Suprapubic skin (tissue), 4 donors: ENCODE measurements at places on chromosomes 11 and 22.

DNA sequence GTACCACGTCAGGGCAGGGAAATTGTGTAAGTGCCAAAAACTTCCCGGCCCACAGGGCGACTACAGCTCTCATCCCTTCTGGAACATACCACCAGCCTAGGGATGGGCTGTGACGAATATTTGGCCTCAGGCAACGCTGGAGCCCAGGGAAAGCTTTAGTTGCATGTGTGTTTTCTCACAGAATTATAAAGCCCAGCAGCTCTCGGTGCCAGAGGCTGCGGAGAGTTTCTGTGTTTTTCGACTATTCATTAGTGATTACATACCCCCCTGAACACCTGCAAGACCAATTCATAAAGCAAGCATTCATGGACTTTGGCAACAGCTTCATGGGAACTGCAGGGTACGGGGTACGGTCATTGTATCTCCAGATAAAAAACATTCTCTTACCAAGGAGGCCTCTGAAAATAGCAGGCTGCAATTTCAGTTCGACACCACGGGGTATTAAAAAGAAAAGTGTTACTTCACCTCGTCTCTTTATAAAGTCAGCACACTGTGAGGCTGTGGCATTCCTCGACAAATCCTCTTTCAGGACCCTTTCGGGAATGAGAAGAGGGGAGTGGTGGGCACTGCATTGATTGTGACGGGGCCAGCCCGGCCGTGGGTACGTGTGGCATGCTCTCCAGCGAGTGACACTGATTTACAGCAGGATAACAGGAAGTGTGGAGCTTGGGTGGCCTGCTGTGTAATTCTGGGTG is 243.6 kb upstream of the SORL1-AS1 start:
- no peak for DNase-seq

- DNase-seq: no peak
These were observed 50.9 kb downstream of the APIP start for GRCh38 chr11:34865261-34865660.

DNA sequence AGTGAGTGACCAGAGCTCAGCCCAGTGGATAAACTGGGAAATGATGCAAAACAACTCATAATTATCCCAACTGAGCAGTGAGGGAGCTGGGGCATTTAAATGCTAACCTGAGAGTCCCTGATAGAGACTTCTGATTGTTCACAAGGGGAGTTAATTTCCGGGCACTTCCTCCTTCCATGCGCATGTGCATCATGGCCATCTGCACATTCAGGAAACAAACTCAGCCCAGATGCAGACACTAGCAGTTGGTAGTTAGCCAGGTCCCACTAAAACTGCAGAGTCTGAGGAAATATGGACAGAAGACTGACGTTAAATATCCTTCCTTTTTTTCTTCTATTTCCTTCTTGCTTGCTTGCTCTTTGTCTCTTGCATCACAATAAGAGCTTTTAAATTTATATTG is 852.1 kb upstream of the LRRC4C start:
- no peak for DNase-seq

DNA sequence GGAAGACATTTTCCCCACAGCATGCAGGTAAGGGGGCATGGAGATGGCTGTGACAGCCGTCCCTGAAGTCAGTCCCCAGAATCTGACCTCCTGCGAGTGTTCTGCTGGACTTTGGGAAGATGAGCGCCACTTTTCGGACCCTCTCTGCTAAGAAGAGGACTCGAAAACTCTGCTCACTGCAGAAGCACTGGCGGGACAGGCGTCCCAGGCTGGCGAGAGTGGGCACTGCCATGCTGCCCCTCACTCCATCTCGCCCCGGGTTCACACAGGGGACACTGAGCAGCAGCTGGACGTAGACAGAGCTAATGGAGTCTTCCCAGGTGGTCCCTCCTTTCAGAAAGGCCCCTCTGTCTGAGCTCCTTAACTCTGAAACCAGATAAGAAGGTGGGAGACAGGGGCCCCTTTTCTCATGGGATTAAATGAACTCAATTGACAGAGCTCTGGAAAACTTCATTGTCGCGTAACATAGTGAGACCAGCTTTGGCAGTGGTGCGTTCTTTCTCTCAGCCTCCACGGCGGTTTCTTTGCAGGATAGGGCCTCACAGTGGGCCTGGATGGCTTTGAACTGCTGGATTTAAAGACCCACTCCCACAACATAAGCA is 4.8 kb downstream of the ADAMTS8 start:
- DNase-seq: no peak

DNA sequence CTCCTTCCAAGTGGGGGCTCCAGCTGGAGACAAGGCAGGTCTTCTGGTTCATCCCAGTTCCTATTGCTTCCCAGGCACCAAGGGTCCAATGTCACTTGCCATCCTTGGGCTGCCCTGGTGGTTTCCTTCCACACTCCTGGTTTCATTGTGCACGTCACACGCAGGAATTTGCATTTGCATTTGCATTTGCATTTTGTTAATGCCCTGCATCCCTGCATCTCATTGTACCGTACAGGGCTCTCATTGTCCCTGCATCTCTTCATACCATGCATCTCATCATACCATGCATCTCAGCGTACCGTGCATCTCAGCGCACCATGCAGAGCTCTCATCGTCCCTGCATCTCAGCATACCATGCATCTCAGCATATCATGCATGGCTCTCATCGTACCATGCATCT is 112.2 kb upstream of the SYT13 start:
- no peak for DNase-seq

DNA sequence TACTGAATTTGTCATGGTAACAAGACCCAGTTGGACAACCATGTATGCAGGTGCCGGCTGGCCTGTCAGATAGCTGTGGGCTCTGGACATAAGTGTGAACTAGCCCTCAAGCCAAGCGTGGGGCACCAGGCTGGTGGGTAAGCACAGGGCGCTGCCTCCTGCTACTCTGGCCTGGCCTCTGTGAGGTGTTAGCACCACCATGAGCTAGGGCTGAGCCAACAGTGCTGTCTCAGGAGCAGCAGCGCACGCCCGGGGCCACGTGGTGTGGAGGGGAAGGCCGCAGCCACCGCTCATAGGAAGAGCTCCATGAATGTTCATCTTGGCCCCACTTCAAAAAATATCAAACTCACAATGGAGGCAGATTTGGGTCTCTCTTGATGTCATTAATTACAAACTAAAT is 35.3 kb upstream of the GNB1L start:
- DNase-seq: peak; percentile 55

DNA sequence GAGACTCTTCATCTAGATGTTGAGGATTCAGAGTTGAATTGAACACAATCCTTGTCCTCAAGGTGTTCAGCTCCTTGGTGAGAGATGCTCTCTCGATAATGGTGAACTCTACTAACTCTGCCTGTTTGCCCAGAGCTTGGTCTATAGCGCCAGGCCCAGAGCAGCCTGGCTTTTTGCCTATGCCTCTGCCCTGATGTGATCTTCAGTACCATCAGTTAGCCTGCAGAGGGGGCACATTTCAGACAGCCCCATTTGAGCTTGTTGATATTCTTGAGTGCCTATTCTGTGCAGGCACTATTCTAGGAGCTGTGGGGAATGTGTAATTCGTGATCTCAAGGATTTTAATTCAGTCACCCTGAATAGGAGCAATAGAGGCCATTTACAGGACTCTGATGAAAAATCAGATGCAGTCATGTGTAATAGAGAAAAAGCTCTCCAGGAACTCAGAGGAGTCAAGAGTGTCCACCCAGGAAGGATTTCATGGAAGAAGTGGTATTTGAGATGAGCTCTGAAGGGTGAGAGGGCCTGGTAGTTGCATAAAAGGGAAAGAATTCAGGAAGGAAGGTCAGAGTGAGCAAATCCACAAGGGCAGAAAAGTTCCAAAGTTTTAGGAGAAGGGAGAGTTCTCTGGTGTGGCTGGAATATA is 19.3 kb downstream of the GTPBP1 start:
- DNase-seq: no peak

- DNase-seq: no peak
These were observed 17.9 kb downstream of the RFPL1 start for GRCh38 chr22:29456211-29456671.

DNA sequence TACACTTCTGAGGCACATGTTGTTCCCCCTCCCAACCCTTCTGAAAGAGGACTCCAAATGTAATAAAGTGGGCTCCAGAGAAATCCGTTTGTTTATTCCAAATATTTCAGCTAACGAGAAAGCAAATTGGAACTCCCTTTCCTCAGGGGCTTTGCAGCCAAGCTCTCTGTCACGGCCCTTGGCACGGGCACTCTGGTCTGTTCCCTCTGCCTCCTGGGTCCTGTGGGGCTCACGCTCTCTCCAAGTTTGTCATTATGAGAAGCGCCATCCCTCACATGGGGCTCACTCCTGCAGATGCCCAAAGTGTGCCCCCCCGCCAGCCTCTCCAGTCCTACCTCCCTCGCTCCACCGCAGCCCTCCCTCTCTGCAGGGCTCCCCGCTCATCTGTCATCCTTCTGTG is 125.4 kb upstream of the POU2AF2 start:
- DNase-seq: peak; percentile 76

DNA sequence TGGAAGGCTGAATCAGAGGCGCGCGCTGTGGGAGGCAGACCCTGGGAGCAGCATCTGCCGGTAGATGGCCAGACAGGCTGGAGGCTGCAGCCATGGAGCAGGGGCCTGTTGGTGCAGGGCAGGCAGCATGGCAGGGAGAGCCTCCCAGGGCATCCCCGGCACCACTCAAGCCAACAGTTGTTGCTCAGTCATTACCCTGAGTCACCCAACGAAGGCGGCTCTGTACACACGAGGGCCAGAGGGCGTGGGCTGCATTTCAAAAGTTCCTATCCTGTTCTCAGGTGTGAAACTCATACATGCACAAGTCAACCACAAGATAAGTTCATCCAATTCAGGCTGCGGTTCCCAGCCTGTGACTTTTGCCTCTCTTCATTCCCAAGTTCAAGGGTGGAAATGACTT is 2.6 kb downstream of the ANO1 start:
- no peak for DNase-seq

GRCh38 chr11:75425422-75425821 is 7.6 kb downstream of the KLHL35 start:
- DNase-seq: no peak

DNA sequence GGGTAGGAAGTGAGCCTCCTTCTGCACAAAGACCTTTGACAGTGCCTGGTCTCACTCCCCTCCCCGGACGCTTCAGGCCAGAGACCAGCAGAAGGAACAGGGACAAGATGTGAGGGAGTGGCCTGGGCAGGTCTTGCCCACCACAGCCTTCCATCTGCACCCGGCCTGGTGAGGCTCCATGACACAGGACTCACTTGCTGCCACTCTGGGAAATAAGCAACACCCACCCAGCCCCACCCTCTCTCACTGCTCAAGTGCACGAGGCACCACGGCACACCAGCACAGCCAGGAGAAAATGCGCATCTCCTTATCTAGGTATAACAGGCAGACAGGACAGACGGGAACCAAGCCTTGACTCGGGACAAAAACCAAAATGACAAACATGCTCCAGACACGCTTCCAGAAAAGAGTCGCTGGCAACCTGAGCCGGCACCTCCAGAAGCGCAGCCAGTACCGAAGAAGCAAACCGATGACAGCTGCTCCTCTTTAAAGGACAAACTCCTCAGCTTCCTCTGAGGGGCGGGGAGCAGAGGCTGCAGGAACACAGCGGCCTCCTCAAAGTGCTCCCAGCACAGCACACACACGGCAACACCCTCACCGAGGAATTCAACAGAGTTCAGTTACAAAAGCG is 41.7 kb downstream of the BRD1 start:
- DNase-seq: no peak
